ENCODE measurements at places on chromosomes 11 and 22. TPM values are rescaled to one million over a fixed set of nuclear protein-coding genes. Genes with fewer than 3 reads are reported as not detected.

GRCh38 chr22:17586831-17587440, 23.6 kb downstream of the SLC25A18 start:
- no peak overlapping the region for H3K4me3 ChIP-seq
- H3K4me1 ChIP-seq = no peaks in the 10 kb centered on the region
- no peaks in the 10 kb centered on the region for H3K27me3 ChIP-seq

Gene TIMP3
- total RNA-seq = 3.2 TPM

- H3K4me3 ChIP-seq = no peak overlapping the region
- DNase-seq = no peak
- H3K4me1 ChIP-seq = no peaks in the 10 kb centered on the region
Measured at GRCh38 chr11:29656597-29656996, 360.2 kb downstream of the KCNA4 start.

Gene FXYD6
- total RNA-seq = 28.5 TPM

DNA sequence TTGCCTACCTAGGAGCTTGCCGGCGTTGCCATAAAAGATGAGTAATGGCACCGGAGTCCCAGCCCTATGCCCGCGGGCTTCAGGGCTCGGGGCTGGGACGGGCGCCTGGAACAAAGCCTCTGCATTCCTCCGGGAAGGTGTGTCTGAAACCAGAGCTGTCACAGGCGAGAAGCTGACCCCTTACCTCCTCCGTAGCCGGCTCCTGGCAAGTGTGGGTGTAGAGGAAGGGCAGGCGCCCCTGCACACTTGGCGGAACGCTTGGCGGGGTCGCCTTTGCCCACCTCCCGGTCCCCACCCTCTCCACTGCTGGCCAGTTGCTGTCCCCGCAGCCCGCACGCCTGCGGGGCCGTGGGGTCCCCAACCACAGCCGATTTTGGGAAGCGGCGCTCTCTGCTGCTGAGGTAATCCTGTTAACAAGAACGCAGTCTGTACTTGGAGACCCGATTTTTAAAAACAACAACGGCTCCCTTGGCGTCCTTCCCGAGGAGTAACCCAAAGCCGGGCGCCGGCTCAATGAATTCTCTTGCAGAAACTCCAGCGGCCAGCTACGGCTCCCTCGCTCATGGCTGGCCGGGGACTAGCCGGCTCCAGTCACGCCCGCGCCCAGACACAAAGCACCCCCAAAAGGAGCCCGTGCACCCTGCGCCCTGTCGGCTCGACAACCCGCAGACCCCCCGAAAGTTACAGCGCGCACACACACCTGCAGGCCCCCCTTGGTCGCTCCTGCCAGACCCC, 89.2 kb downstream of the PLEKHA7 start:
- H3K4me1 ChIP-seq = peaks cover 43% of the 10 kb centered on the region
- H3K4me3 ChIP-seq = peak overlapping the region; percentile 80
- peak; percentile 41 for DNase-seq
- peak overlapping the region; percentile 92 for H3K27ac ChIP-seq

- peak overlapping the region; percentile 1 for H3K27ac ChIP-seq
- H3K36me3 ChIP-seq = no peaks in the 10 kb centered on the region
- H3K4me3 ChIP-seq = no peak overlapping the region
- peaks cover 89% of the 10 kb centered on the region for H3K27me3 ChIP-seq
Measured at GRCh38 chr11:31806928-31807798, 4.0 kb downstream of the PAX6 start.

DNA sequence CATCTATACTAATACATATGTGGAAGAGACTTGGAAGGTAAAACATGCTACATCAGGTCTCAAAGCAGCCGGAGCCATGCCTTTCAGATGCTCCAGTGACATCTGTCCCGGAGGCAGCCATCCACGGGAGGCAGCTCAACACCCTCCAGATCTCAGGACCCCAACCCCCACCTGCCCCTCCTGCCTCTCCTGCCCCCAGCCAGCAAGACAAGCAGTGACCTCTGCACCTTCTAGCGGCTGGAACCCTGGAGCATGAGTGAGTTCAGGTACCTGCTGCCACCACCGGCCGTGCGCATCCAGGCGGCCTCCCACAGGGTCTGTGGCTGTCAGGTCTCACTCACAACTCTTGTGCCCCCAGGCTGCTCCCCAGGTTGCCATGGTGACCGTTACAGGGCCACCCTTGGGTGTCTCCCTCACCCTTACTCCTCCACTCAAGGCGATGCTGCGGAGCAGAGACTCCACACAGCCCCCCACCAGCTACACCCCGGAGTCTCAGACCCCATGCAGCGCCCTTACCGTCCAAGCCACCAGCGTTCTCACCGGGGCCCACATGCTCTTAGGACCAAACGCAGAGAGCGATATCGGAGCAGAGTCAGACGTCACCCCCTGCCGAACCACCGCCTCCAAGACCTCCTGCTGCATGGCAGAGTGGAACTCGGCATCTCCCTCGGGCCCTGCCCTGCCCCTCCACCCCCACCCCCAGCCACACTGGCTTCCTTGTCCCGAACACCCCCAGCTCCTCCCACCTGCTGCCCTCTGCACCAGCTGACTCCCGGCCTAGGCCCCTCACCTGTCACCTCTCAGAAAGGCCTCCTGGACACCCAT, 34.7 kb downstream of the CERK start:
- H3K4me1 ChIP-seq = peaks cover 12% of the 10 kb centered on the region
- no peak for DNase-seq
- no peak overlapping the region for H3K27ac ChIP-seq

DNA sequence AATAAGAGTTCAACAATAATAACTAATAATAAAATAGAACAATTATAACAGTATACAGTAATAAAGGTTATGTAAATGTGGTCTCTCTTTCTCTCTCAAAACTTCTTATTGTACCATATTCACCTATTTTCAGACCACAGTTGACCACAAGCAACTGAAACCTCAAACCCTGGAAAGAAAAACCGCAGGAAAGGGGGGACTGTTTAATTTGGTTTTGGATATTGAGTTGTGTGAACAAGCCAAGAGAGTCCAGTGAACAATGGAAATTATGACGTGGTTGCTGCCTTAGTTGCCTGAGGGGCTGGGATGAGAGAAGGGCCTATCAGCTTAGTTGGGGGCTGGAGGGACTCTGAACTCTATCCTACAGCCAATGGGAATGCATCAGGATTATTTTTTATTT, 178.7 kb upstream of the POU2AF2 start:
- no peaks in the 10 kb centered on the region for H3K27me3 ChIP-seq
- no peaks in the 10 kb centered on the region for H3K4me1 ChIP-seq
- H3K27ac ChIP-seq = no peak overlapping the region

GRCh38 chr11:83408946-83409345, 122.8 kb upstream of the CCDC90B start:
- no peaks in the 10 kb centered on the region for H3K36me3 ChIP-seq
- no peak for DNase-seq
- H3K27me3 ChIP-seq = no peaks in the 10 kb centered on the region
- no peaks in the 10 kb centered on the region for H3K4me1 ChIP-seq
- no peak overlapping the region for H3K27ac ChIP-seq
- no peak overlapping the region for H3K4me3 ChIP-seq

- peaks cover 31% of the 10 kb centered on the region for H3K27me3 ChIP-seq
- H3K36me3 ChIP-seq = no peaks in the 10 kb centered on the region
- H3K4me3 ChIP-seq = no peak overlapping the region
Measured at GRCh38 chr11:2579315-2580060, 120.3 kb downstream of the KCNQ1OT1 start.

GRCh38 chr11:20887137-20887536, 217.8 kb downstream of the NELL1 start:
- H3K36me3 ChIP-seq = no peaks in the 10 kb centered on the region
- peaks cover 31% of the 10 kb centered on the region for H3K27me3 ChIP-seq
- H3K27ac ChIP-seq = no peak overlapping the region
- no peaks in the 10 kb centered on the region for H3K4me1 ChIP-seq

- H3K4me1 ChIP-seq = peaks cover 13% of the 10 kb centered on the region
- H3K4me3 ChIP-seq = peak overlapping the region; percentile 50
- no peaks in the 10 kb centered on the region for H3K36me3 ChIP-seq
- DNase-seq = no peak
- no peaks in the 10 kb centered on the region for H3K27me3 ChIP-seq
Measured at GRCh38 chr11:26193694-26194365, 138.1 kb upstream of the ANO3 start.

GRCh38 chr11:118290923-118291322, 13.6 kb upstream of the CD3E start:
- no peak for DNase-seq
- H3K4me1 ChIP-seq = no peaks in the 10 kb centered on the region
- no peak overlapping the region for H3K27ac ChIP-seq
- H3K27me3 ChIP-seq = peaks cover 15% of the 10 kb centered on the region

DNA sequence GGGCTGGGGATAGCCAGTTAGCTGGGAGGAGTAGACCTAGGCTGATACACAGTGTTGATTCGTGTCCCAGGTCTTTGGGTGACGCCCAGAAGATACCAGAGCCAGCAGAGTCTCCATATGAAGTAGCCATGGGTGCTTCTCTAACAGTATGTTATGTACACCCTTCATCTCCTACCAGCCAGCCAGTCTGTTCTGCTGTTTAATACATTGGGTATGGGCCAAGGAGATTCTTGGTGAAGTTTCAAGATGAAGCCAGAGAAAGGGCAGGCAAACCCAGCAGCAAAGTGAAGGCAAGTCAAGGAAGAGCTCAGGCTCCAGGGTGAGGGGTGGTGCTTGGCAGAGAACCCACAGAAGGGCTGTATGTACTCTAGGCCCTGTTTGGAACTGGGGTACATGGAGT, 56.4 kb downstream of the PPFIBP2 start:
- no peak overlapping the region for H3K4me3 ChIP-seq
- H3K36me3 ChIP-seq = peaks cover 6% of the 10 kb centered on the region
- peaks cover 53% of the 10 kb centered on the region for H3K4me1 ChIP-seq
- H3K27me3 ChIP-seq = no peaks in the 10 kb centered on the region
- no peak for DNase-seq
- peak overlapping the region; percentile 98 for H3K27ac ChIP-seq

- no peaks in the 10 kb centered on the region for H3K36me3 ChIP-seq
- peaks cover 31% of the 10 kb centered on the region for H3K4me1 ChIP-seq
- DNase-seq = no peak
- H3K27me3 ChIP-seq = no peaks in the 10 kb centered on the region
Measured at GRCh38 chr11:12243486-12243885, 133.1 kb downstream of the MICAL2 start.

DNA sequence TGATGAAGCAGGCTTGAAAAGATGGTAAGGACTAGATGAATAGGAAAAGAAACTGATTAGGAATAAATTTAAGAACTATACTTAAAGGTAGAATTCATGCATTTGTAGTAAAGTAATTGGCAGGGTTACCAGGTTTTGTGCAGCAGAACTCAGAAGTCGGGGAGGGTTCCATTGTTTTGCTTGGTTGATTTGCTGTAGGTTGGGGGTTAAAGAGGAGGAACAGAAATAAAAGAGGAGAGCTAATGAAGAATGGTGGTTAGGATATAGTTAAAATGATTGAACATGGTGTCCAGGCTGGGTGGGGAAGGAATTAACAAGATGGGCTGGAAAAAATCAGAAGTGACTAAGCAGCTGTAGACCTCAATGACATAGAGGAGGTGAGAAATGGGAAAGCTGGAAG, 5.5 kb upstream of the SPON1 start:
- no peaks in the 10 kb centered on the region for H3K36me3 ChIP-seq
- peaks cover 8% of the 10 kb centered on the region for H3K4me1 ChIP-seq

DNA sequence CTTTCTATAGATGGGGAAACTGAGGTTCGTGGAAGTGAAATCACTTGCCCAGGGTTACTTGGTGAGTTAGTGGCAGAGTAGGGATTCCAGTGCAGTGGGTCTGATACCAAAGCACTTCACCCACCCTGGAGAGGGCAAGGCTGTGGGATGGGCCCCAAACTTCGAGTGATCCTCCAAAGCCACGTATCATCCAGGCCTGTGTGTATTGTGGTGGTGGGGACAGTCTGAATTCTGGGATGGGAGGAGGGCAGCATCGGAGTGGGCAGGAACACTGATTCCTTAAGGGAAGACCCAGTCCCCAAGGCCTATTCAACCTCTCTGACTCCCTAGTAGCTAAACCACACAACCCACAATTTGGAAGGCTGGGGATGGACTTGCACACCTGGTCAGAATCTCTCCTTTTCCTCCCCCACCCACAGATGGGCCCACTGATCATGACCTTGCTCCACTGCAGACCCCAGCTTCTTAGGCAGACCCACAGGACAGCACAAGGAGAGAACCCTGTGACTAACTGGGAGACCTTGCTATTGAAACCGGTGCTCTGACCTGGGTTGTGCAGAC, 11.5 kb downstream of the TMPRSS13 start:
- H3K36me3 ChIP-seq = no peaks in the 10 kb centered on the region
- H3K27ac ChIP-seq = no peak overlapping the region
- DNase-seq = no peak
- peaks cover 13% of the 10 kb centered on the region for H3K27me3 ChIP-seq
- no peak overlapping the region for H3K4me3 ChIP-seq

Gene PVALB
- not detected for total RNA-seq

- H3K4me1 ChIP-seq = no peaks in the 10 kb centered on the region
- peaks cover 35% of the 10 kb centered on the region for H3K27me3 ChIP-seq
- H3K27ac ChIP-seq = no peak overlapping the region
- no peaks in the 10 kb centered on the region for H3K36me3 ChIP-seq
Measured at GRCh38 chr11:113308601-113309000, 5.8 kb upstream of the TTC12 start.

DNA sequence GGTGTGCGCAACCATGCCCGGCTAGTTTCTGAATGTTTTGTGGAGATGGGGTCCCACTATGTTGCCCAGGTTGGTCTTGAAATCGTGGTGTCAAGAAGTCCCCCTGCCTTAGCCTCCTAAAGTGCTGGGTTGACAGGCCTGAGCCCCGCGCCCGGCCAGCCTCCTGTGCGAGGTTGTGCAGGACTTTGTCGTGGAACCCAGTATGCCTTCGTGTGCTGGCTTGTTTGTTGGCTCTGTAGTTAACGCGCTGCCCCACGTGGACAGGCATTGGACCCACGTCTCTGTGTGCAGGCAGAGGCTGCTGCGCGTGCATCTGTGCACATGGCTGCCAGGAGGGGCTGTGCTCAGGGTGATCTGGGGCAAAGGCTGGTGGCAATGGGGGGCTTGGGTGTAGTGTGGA, 33.9 kb upstream of the ZNF195 start:
- H3K36me3 ChIP-seq = no peaks in the 10 kb centered on the region
- no peak overlapping the region for H3K4me3 ChIP-seq
- H3K4me1 ChIP-seq = no peaks in the 10 kb centered on the region
- H3K27me3 ChIP-seq = peaks cover 3% of the 10 kb centered on the region
- DNase-seq = no peak

- no peaks in the 10 kb centered on the region for H3K27me3 ChIP-seq
- H3K36me3 ChIP-seq = peaks cover 3% of the 10 kb centered on the region
- no peak overlapping the region for H3K4me3 ChIP-seq
- H3K4me1 ChIP-seq = peaks cover 4% of the 10 kb centered on the region
Measured at GRCh38 chr11:60125956-60126585, 37.6 kb downstream of the MS4A2 start.

- no peaks in the 10 kb centered on the region for H3K36me3 ChIP-seq
- no peak overlapping the region for H3K4me3 ChIP-seq
- H3K27me3 ChIP-seq = no peaks in the 10 kb centered on the region
- DNase-seq = no peak
- peaks cover 10% of the 10 kb centered on the region for H3K4me1 ChIP-seq
- H3K27ac ChIP-seq = no peak overlapping the region
Measured at GRCh38 chr11:92688416-92688815, 281.0 kb upstream of the MTNR1B start.

- H3K4me3 ChIP-seq = no peak overlapping the region
- no peaks in the 10 kb centered on the region for H3K36me3 ChIP-seq
- DNase-seq = no peak
- peaks cover 12% of the 10 kb centered on the region for H3K4me1 ChIP-seq
- no peak overlapping the region for H3K27ac ChIP-seq
- H3K27me3 ChIP-seq = peaks cover 3% of the 10 kb centered on the region
Measured at GRCh38 chr11:446891-447290, 3.2 kb upstream of the PTDSS2 start.

Gene DEPDC7
- 1.7 TPM for total RNA-seq
